OCI-LY7 (cell line): ENCODE measurements at places on chromosomes 2 and 18. TPM values are rescaled to one million over a fixed set of nuclear protein-coding genes. Genes with fewer than 3 reads are reported as not detected.

GAD1 gene
- total RNA-seq = not detected in 2 replicates

ZNF519 gene
- total RNA-seq = 52.7 and 64.4 TPM in 2 replicates

CD28 gene
- total RNA-seq = 22.3 and 44.6 TPM in 2 replicates

NCK2 gene
- total RNA-seq = 33.5 and 34.2 TPM in 2 replicates

LRATD1 gene
- not detected in 2 replicates for total RNA-seq

REG3A gene
- not detected in 2 replicates for total RNA-seq

LAMA1 gene
- total RNA-seq = not detected in 2 replicates

MROH2A gene
- total RNA-seq = not detected in 2 replicates

MC4R gene
- not detected in 2 replicates for total RNA-seq

NT5C1B gene
- total RNA-seq = not detected in 2 replicates

ERFE gene
- total RNA-seq = 7.6 and 10.2 TPM in 2 replicates

TGIF1 gene
- total RNA-seq = 40.9 and 42.5 TPM in 2 replicates

TCF7L1 gene
- total RNA-seq = not detected in 2 replicates

ZC3H8 gene
- 22.8 and 23.8 TPM in 2 replicates for total RNA-seq

LRRTM1 gene
- total RNA-seq = not detected in 2 replicates

C2orf78 gene
- not detected in 2 replicates for total RNA-seq

TXNDC2 gene
- not detected in 2 replicates for total RNA-seq

SLC9A4 gene
- total RNA-seq = 0.10 and 0.22 TPM in 2 replicates

CACNB4 gene
- total RNA-seq = 0.37 and 0.76 TPM in 2 replicates

SPATS2L gene
- total RNA-seq = 3.1 and 6.1 TPM in 2 replicates

CHST10 gene
- 13.5 and 15.0 TPM in 2 replicates for total RNA-seq

HNMT gene
- not detected in 2 replicates for total RNA-seq

CIDEA gene
- total RNA-seq = not detected in 2 replicates

ABHD1 gene
- total RNA-seq = not detected in 2 replicates

SLC16A14 gene
- not detected in 2 replicates for total RNA-seq
